ENCODE measurements at places on chromosomes 11 and 22.

GRCh38 chr11:1485504-1485885, 1.1 kb downstream of the MOB2 start:
- DNase-seq, result no peak

- no peak for DNase-seq
Measured at GRCh38 chr22:42462016-42462415, 29.8 kb upstream of the NFAM1 start.

DNA sequence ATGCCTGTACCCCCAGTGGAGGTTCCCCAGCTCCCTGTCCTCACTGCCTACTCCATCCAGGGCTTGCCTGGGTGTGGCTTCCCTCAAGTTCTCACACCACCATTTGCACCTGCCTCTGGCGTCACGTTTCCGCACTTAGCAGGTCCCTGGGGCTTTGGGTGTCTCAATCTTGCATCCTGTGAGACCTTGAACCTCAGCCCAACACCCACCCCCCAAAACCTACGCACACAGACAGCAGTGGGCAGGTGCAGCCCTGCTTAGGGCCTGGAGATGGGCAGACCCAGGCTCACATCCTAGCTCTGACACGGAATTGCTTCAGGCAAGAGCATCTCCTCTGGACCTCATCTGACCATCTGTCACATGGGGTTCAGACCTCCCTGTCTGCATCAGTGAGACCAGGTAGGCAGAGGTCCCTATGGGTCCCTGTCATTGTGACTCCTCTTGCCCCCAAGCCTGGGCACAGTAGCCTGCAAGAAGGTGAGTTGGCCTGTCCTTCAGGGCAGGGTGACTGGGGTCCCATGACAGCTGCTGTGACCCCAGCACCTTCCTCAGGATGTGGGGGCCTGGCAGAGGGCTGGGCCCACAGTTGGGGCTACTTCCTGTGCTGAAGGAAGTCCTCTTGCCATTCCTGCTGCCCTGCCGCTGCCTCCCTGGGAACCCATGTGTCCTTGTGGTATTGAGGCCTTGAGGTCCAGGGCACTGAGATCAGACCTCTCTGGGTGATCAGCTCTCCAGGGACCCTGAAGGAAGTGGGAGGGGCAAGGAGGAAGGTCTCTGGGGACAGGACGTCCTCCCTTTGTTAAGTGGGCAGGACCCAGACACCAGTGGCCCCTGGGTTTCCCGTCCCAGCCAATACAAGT, 2.0 kb downstream of the SIPA1 start:
- peak; percentile 73 for DNase-seq

GRCh38 chr11:131979364-131979763, 608.9 kb downstream of the NTM start:
- DNase-seq, result no peak

DNA sequence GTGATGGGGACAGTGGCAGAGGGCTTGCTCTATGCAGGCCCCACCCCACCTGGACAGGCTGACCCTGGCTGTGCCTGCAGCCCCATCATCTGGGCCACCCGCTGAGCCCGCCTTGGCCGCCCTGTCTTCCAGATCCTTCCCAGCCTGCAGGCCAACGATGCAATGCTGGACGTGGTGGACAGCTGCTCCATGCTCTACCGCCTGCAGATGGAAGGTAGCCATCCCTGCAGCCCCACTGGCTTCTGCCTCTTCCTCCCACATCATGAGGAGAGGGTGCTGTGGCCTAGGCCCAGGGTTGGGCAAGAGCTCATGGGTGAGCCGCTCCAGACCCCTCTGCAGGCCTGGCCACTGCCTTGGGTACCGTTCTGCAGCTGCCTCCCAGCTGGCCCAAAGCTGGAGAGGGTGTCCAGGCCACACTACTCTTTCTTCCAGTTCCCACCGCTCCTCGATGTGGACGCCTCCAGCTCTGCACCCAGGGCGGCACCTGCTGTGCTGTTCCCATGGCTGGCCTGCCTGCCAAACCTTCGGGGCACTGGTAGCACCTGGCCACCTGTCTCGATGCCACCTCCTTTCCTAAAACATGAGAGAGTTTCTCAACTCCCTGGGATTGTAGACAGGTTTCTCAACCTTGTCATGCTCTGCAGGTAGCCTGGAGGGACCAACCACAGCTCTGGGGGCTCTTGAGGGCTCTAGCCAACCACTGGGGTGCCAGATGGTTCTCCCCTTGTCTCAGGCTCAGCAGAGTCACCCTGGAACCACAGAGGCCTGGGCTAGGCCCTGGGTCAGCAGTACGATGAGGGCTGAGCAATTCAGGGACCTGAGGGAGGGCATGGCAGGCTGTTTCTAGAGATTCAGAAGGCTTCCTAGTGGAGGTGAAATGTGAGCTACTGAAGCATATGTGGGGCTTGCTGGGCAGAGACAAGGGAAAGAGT, 9.5 kb upstream of the GTSE1 start:
- DNase-seq, result no peak

DNA sequence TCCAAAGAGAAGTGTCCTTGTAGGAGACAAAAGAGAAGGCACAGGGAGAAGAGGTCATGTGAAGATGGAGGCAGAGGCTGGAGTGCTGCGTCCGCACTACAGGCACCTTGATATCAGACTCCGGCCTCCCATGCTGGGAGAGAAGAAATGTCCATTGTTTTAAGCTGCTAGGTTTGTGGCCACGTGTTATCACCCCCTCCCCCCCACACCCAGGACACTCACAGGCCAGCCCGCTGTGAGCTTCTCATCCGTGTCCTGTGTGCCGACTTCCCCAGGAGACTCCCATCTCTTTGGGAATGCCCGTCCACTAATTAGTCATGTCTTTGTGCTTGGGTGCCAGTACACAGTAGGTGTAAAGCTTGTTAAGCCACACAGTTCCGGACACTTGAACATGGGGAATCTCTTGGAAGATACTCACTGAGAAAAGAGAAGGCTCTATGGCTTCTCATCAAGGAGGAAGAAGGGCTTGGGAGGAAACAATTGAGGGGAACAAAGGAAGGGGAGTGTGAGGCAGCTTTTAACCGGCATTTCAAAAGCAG, 1234.7 kb downstream of the TBC1D22A start:
- no peak for DNase-seq

GRCh38 chr22:20298803-20299745, 20.8 kb downstream of the DGCR6L start:
- peak; percentile 89 for DNase-seq

DNA sequence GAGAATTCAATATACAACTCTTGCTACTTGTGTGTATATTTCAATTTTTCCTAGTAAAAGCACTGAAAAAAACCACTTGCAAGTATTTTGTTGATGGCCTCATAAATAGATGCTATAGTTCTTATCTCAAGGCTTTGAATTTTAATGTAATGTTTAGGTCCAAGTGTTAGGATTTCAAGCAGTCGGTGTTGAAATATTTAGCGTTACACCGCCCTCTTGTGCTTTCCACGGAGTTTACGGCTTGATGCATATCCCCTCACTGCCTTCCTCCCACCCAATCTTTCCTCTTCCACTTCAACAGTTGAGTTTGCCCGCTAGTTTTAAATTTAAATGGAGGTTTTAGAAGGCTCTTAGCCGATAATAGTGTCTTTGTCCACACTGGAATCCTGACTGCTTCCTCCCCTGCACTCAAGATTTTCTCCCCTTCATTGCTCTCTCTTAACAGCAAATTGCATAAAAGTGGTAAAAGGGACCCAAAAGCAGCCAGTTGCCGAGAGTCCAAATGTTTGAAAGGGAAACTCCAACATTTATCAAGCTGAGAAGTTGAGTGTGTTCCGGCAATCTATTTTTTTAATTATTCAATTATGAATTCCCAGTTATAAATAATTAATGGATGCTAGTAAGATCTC, 25.9 kb upstream of the HTATIP2 start:
- no peak for DNase-seq

DNA sequence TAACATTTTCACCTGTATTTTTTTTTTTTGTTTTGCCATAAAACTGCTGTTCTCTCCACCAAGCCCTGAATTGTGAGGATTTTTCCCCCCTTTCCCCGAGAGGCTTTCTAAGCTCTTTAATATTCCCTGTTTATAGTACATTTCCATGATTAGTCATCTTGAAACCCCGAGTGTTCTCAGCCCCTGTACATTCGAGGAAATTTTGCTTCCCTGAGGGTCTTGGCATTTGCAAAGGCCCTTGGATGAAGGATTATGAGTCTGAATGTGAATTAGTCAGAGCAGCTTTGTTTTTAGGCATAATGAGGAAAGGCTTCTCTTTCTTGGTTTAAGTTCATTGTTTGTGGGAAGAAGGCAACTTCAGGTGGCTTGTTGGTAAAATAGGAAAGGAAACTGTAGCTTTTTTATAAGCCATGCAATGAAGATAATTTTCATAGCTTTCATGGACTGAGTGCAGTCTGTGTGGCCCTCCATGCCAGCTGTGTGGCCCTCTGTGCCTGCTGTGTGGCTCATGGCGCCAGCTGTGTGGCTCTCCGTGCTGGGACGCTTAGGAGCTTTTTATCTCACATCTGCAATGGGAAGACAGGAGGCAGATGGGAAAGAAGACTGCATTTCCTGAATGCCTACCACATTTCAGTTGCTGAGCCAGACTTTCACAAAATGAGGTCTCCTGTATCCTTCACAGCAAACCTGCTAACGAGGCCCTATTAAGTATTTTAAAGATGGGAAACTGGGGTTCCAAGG, 129.0 kb downstream of the TEAD1 start:
- no peak for DNase-seq

- DNase-seq, result no peak
Measured at GRCh38 chr11:2072551-2073261, 66.5 kb downstream of the IGF2 start.

DNA sequence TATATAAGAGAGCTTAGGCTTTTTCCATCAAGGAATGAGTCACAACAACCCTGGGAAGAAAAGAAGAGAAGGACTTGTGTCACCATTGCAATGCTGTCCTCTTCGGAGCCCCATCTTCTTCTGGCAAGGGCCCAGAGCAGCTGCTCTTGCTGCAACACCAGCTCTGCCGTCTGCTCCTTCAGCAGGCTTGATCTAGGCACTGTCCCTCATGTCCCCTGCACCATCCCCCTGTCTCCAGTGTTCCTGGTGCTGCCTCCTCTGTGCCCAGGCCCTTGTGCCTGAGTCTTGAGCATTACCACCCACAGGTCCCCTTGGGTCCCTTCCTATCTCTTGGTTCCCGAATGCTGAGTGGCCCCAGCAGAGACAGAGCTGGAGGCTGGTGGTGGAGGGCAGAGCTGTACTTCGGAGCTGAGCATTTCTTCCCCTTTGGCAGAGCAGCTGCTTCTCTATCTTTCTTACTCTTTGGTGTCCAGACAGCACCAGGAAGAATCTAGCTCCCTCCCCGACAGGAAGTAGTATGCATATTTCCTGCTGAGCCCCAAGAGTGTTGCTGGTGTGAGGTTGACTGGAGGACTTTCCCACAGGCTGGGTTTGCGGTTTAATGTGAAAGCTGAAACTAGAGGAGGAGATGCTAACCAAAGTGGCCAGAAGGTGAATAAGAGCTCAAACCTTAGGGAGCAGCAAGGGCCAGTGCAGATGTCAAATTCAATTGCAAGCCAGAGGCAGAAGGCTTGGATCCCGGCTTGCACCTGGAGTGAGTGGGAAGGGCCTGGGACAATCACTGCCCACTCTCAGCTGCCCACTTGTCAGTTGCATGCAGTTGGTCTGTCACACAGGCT, 27.8 kb downstream of the WEE1 start:
- DNase-seq, result peak; percentile 58

DNA sequence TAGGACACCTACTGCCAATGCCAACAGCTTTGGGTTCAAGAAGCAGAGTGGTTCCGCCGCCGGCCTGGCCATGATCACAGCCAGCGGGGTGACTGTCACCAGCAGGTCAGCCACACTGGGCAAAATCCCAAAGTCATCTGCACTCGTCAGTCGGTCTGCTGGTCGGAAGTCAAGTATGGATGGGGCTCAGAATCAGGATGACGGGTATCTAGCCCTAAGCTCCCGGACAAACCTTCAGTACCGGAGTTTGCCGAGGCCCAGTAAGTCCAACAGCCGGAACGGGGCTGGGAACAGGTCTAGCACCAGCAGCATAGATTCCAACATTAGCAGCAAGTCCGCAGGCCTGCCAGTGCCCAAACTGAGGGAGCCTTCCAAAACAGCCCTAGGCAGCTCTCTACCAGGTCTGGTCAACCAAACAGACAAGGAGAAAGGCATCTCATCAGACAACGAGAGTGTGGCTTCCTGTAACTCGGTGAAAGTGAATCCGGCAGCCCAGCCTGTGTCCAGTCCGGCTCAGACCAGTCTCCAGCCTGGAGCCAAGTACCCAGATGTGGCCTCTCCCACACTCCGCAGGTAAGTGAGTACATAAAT, 115.1 kb downstream of the DBX1 start:
- no peak for DNase-seq

- DNase-seq, result no peak
Measured at GRCh38 chr11:12319461-12319951, 57.9 kb upstream of the PARVA start.

DNA sequence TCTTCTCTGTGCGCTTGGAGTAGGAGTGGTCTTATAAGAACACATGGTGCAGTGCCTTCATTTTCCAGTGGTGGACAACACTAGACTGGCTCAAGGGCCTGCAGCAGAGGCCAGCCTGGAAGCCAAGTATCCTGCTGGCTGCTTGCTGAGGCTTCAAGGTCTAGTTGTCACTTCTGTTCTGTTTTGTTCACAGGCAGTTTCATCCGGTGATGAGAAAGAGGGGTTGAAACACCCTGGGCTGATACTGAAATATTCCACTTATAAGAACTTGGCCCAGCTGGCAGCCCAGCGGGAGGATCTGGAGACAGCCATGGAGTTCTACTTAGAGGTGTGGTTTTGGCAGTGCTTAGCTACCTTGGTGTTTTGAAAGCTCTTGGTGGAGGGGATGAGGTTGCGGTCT, 29.8 kb downstream of the CABIN1 start:
- no peak for DNase-seq

GRCh38 chr22:24155627-24156140, 25.6 kb upstream of the SUSD2 start:
- DNase-seq, result peak; percentile 78

- no peak for DNase-seq
Measured at GRCh38 chr11:102453302-102453695, 734 bp upstream of the TMEM123 start.

- DNase-seq, result no peak
Measured at GRCh38 chr11:57323167-57323854, 1.4 kb downstream of the TNKS1BP1 start.
